Lower leg skin (tissue), 4 donors: ENCODE measurements at places on chromosomes 3 and 15. TPM values are rescaled to one million over a fixed set of nuclear protein-coding genes. Genes with fewer than 3 reads are reported as not detected.

Gene MRPS22
- 53.3 TPM for total RNA-seq

Gene BNC1
- total RNA-seq: 28.1 TPM

Gene CYP1A2
- not detected for total RNA-seq

Gene HYAL1
- total RNA-seq: 19.5 TPM

Gene LTK
- 0.52 TPM for total RNA-seq

Gene HSPBAP1
- total RNA-seq: 12.3 TPM

Gene CLDN18
- 0.13 TPM for total RNA-seq

Gene SNX1
- 53.4 TPM for total RNA-seq
